ENCODE measurements at places on chromosomes 5 and 9.

DNA sequence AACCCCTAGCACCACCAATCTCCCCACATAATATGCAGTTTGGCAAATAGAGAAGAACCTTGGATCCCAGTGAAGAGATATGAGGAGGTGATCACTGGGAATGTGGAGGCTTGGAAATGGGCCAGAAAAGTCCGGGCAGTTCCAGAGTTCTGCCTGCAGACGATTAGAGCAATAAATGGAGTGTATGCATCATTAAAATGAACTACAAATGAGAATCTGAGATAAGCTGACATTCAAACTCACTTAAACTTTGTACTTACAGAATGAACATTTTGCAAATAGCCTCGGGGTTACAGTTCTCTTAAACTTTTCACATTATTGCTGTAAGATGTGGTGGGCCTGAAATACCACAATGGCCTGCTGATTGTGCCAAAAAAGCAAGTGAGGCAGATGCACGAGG lies 23.0 kb upstream of the LHFPL2 start:
- DNase-seq = no peak

- DNase-seq = no peak
Measured at GRCh38 chr5:152673601-152674000, 268.5 kb upstream of the NMUR2 start.

DNA sequence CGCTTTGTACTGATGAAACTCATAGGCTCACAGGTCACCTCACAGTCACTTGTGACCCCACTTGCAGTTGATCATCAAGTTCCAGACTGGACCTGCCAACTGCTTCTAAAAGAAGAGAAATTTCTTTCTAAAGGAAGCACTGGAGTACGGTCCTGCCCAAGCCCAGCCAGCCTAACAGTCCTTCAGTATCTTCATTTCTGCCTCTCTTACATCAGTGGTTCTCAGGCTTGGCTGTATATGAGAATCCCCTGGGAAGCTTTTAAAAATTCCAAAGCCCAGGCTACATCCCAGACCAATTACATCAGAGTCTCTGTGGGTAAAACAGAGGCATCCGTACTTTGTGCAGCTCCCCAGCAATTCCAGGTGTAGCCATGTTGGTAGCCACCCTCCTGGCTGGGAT lies 282.1 kb downstream of the NFIB start:
- no peak for DNase-seq

GRCh38 chr9:78986446-78986845 lies 585.3 kb upstream of the TLE4 start:
- DNase-seq = no peak

GRCh38 chr5:60177596-60177995 lies 284.1 kb upstream of the PDE4D start:
- DNase-seq = no peak

GRCh38 chr5:80193401-80193800 lies 62.4 kb downstream of the SERINC5 start:
- DNase-seq = no peak

GRCh38 chr9:38019731-38020130 lies 49.3 kb downstream of the SHB start:
- DNase-seq = no peak

- no peak for DNase-seq
Measured at GRCh38 chr5:83927140-83927733, 206.6 kb upstream of the HAPLN1 start.

GRCh38 chr9:27673641-27674040 lies 100.4 kb upstream of the C9orf72 start:
- no peak for DNase-seq

DNA sequence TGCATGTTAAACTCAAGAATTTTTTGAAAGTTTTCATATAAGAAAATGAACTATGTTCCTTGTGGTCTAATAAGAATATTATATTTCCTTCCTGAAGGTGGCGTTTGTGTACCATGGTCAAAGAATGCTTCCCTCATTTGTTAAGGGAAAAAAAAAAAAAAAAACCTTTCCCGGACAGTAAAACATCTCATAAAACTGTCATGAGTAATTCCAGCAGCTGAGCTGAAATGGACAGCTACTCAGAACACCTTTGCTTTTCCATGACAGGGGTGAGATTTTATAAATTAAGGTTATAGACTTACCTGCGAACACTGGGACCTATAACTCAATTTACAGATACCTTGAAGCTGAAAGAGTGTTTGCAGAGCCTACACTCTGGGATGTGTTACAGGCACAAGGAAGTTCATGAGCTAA lies 113.2 kb upstream of the RANBP3L start:
- no peak for DNase-seq

GRCh38 chr5:92778261-92778660 lies 802.8 kb downstream of the NR2F1-AS1 start:
- DNase-seq = no peak

GRCh38 chr5:96851312-96852062 lies 24.8 kb upstream of the ERAP2 start:
- DNase-seq = no peak

- DNase-seq = no peak
Measured at GRCh38 chr9:131330814-131331600, 41.5 kb downstream of the PLPP7 start.

GRCh38 chr5:95283022-95283615 lies 1.8 kb downstream of the MCTP1 start:
- no peak for DNase-seq

- DNase-seq = no peak
Measured at GRCh38 chr9:114910541-114910940, 19.9 kb downstream of the TNFSF8 start.

GRCh38 chr9:6944093-6944551 lies 186.3 kb downstream of the KDM4C start:
- no peak for DNase-seq

GRCh38 chr5:66113160-66113559 lies 30.9 kb upstream of the SREK1 start:
- no peak for DNase-seq

DNA sequence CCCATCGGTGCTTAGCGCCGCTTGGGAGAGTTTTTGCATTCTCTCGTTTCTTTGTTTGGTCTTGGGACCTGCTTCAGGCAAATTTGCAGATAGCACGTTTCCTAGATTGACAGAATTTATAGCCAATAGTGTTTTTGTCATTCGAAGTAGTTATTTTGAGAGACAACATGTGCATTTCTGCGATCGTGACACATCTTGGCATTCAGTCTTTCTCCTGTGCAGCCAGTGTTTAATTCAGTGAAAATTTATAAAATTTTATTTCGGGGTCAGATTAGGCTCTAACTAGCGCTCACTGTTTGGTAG lies 830 bp downstream of the PRRC1 start:
- DNase-seq = no peak

DNA sequence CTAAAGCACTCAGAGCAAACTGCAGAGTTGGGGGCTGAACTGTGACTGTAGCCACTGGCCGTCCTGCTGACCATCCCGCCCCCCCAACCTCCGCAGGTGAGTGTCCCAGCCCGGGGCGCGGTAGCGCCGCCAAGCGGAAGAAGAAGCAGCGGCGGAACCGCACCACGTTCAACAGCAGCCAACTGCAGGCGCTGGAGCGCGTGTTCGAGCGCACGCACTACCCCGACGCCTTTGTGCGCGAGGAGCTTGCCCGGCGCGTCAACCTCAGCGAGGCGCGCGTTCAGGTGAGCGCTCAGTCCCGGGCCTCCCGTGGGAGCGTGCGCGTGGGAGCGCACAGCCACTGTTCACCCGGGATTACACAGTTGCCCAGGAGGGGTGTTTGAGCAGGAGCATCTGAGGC lies 33.7 kb downstream of the PTGES start:
- no peak for DNase-seq

- DNase-seq = no peak
Measured at GRCh38 chr9:21121079-21121478, 20.6 kb downstream of the IFNW1 start.

- DNase-seq = no peak
Measured at GRCh38 chr9:88872192-88872946, 118.9 kb upstream of the S1PR3 start.

All from activated gamma-delta T cell (primary cell).